ENCODE measurements at places on chromosomes 13 and 19.

DNA sequence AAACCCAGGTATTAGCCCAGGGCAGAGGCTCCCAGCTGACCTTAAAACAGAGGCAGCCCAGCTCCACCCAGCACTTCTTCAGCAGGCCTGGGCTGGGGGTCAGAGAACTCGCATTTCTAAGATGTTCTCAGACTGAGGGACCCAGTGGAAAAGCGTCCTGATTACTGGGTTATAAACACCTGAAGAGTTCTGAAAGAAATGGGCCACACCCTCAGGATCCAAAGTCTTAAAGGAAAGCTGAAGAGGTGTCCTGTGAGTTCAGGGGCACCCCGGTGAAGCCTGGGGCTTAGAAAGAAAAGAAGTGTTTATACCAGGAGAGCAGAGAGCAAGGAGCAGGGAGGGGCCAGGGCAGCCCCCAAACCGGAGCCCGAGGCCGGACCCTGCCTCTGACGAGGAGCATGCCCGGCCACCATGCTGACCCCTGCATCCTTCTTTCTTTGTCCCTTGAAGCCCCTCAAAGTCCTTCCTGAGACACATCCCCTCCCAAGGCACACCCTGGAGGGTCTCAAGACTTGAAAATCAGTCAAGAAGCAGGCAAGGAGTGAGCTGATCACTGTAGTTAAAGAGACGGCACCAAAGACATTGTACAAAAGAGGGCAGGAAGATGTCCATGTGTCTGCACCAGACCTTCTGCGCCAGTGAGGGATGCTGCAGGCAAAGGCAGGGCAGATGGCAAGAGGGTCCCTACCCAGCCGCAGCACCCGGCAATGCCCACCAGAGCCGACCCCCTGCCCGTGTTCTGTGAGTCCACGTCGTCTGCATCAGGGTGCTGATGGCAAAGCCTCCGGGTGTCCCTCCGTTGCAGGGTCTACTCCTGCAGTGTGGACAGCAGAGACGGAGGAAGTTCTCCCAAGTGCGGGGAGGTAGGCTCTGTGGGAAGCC is 10.6 kb upstream of the RAB20 start:
- no peak for DNase-seq

DNA sequence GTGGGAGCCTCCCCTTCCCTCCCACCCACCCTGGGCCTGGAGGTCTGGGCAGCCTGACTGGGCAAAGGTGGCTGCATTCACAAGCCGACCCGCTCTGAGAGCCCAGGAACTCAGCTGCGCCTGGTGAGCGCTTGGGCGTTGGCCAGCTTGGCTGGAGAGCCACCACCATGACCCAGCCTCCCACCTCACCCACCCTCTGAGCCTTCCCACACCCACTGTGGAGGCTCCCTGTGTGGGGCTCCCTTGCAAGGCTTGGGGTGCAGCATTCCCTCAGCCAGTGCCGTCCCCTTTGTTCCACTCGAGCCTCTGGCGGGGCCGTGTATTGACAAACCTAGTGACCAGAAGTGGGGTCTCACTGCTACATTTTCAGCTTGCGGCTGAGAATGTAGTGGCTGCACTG is 15.0 kb upstream of the QTRT1 start:
- DNase-seq = no peak

DNA sequence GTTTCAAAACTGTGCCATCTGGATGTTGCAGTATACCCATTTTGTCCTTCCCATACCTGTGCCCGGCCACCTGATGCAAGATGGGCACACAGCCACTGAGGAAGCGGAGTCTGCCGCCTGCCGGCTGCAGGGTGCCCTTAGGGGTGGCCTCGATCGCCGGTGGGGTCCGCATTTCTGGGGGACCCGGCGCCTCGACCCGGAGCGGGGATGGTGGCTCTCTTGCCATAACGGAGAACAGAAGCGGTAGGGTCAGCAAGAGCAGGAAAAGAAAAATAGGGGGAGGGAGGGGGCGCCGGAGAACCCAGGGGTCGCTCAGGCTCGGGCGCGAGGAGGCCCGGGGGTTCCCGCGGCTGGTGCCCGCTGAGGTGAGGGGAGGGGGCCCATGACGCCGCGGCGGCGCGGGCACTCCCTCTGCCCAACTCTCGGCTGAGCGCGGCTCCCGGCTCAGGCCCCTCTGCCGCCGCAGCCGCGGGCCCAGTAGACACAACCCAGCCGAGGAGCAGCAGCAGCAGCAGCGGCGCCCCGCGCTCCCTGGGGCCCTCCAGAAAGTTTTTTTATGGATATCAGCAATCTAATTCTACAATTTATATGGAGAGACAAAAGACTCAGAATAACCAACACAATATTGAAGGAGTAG is 13.8 kb upstream of the CYP4F2 start:
- DNase-seq = no peak

DNA sequence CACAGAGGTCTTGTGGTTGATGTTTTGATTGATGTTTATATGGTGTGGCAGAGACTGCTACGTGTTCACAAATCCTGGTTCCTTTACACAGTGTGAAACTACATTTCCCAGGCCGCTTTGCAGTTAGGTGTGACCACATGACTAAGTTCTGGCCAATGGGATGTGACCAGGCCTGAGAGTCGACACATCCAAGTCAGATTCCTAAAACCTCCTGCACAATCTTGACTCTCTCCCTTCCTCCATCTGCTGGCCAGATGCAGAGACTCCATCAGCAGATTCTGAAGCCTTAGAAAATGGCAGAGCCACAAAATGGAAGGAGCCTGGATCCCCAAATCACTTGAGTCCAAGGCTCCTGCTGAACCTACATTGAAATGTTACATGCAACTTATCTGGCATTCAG is 12.6 kb downstream of the CD37 start:
- DNase-seq = peak; percentile 63

GRCh38 chr19:36115453-36116343 is at the start of gene TBCB:
Gene TBCB, plus strand, starts transcription at chr19:36115468. Its CDS starts 93 bp downstream, at chr19:36115561.
- no peak for DNase-seq

GRCh38 chr19:45275370-45275971 is 24.4 kb downstream of the MARK4 start:
- no peak for DNase-seq

GRCh38 chr13:73967397-73968165 is 166.6 kb downstream of the KLF12 start:
- no peak for DNase-seq

GRCh38 chr13:113058129-113058987 is 47.2 kb upstream of the F7 start:
- DNase-seq = no peak

- DNase-seq = no peak
Observed at GRCh38 chr19:41735071-41735600, 20.2 kb upstream of the CEACAM6 start.

GRCh38 chr13:114141261-114141996 is 9.0 kb upstream of the RASA3 start:
- DNase-seq = no peak

GRCh38 chr13:99634672-99635071 is 133.4 kb downstream of the TM9SF2 start:
- DNase-seq = no peak

DNA sequence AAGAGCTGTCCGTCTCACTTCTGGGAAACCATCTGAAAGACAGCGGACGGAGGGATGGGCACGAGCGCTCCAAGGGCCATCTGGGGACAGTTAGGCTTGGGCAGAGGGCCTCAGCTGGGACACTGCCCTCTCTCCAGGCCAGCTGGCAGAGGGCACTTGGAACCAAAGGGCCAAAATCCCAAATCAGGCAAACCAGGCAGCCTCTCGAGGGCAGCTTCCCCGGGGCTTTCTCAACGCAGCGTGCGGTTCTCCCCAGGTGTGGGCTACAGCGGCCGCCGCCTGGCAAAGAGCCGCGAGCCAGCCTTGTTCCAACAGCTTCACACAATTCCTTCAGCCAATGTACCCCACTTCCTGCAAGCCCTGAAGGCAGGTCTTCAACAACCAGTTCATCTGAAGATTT is 5.0 kb downstream of the MLLT1 start:
- DNase-seq = no peak

DNA sequence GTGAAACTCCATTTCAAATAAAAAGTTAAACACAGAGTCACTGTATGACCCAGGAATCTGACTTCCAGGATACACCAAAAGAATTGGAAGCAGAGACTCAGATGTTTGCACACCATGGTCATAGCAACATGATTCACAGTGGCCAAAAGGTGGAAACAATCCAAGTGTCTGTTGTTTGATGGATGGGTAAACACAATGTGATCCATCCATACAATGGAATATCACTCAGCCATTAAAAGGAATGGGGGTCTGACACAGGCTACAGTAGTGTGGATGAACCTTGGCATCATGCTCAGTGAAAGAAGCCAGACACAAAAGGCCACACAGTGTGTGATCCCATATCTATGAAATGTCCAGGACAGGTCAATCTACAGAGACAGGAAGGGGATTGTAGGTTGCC is 174.3 kb downstream of the PTPRS start:
- no peak for DNase-seq

DNA sequence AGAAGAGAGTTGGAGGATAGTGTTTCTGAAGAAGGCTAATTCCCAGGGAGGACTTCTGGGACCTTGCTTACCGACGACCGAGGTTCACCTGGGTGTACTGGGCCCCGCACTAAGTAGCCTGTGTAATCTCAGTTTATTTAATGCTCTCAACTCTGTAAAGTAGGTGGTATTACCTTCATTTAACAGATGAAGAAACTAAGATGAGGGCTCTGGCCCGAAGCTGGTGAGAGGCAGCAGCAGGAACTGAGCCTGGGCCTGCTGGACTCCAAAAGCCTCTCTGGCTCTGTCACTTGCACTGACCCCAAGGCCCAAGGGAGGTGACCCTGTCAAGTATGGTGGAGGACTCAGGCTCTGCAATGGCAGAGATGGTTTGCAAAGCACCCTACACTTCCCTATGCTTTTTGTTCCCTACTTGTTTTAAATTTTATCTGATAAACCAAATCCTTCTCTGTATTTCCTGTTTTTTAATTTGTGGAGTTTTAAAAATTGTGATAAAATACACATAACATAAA is 50.6 kb downstream of the GGACT start:
- no peak for DNase-seq

DNA sequence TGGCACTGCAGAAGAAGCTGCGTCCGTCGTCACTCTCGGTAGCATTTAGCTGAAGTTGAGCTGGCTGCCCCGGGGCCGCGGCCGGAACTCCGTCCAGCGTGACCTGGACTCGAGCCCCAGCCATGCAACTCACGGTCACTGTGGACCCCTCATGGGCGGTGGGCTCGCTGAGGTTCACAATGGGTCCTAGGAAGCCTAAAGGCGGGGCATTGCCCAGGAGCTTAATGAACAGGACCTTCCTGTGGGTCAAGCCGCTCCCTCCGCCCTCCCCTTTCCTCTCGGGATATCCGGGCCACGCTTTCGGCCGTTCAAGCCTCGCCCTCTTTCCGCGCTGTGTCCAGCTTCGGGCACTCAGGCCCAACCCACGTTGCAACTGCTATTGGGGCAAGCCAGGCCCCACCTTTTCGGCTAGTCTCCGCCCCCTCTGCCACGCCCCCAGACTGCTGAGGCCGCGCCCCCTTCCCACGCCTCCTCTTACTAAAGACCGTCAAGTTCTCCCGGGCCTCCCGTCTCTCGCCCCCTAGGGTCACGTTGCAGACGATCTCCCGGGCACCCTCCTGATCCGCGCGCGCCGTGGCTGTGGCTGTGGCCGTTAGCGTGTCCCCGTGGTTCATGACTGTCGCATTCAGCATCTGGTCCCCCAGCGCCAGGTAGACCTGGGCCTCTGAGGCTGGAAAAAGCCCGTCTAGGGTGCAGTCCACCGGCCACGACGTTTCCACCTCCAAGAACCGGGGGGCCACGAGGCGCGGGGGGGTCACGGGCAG is 1.4 kb upstream of the RAVER1 start:
- peak; percentile 95 for DNase-seq

- no peak for DNase-seq
Observed at GRCh38 chr19:54062643-54063042, 1.1 kb downstream of the VSTM1 start.

DNA sequence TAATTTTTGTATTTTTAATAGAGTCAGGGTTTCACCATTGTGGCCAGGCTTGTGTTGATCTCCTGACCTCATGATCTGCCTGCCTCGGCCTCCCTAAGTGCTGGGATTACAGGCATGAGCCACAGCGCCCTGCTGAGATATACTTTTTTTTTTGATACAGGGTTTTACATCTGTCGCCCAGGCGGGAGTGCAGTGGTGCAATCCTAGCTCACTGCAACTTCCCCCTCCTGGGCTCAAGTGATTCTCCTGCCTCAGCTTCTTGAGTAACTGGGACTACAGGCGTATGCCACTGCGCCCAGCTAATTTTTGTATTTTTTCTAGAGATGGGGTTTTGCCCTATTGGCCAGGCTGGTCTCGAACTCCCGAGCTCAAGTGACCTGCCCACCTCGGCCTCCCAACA is 2.0 kb downstream of the COLGALT1 start:
- DNase-seq = no peak

Data from ecto neural progenitor cell (in vitro differentiated cells).